ENCODE measurements at places on chromosomes 2 and 18. TPM values are rescaled to one million over a fixed set of nuclear protein-coding genes. Genes with fewer than 3 reads are reported as not detected.

Gene KCNS3
- total RNA-seq = 20.5 TPM

Gene CERKL
- total RNA-seq = not detected

Gene LAMA1
- total RNA-seq = 48.7 TPM

GRCh38 chr18:6854811-6855210, 125.3 kb downstream of the ARHGAP28 start:
- no peak for DNase-seq

DNA sequence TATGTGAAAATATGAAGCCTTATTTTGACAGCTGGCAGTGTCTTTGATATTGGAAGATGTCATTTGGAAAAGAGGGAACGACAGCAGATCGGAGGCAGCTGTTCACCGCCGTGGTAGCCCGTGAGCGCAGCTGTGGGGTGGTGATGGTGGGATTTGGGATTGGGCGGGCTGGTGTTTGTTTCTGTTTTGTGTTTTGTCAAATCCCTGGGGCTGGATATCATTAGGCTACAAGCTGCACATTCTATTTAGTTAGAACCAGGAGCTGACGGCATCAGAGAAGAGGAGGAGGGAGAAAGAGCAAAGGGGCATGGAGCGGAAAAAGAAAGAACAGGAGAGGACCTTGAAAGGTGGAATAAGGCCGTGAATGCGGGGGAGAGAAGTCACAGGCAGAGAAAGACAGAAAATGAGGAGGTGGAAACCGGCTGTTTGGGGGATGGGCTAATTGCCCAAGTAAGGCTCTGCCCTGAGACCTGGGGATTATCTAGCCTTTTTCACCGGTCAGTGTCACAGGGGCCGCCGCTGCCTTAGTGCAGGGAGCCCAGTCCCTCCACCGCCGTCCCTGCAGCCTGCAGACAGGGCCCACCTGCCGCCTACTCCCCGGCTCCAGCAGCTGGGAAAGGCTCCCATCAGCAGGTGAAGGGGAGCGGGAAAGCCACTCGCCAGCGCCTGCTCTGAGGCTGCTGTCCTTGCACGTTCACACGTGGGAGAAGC, 88.0 kb downstream of the ZCCHC2 start:
- no peak for DNase-seq

DNA sequence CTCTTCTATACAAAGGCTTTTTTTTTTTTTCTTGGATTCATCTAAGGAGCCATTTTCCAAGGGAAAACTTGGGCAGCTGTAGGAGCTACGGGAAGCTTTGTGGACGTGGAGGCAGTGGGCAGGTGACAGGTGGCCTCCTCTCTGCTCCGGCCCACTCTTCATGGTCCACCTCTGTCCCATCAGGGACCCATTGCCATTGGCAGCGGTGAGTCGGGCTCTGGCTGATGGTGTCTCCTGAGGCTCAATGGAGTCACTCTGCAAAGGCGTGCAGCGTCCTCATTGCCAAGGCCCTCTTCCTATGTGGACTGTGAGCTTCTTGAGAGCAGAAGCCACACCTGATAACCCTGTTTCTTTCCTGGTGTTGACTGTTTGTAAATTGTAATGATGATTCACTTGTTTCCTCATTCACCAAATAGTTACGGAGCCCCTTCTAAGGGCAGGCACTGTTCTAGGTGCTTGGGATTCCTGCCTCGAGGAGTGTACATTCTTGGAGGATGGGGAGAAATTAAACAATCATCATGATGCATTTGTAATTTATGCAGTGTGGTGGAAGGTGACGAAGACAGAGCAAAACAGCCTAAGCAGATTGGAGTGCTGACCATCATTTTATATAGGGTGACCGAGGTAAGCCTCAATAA, 240.3 kb upstream of the HS6ST1 start:
- DNase-seq = no peak
